ENCODE measurements at places on chromosomes 1 and 21.
A peak's percentile ranks its signal among the peaks of the same experiment; 100 is the strongest.

DNA sequence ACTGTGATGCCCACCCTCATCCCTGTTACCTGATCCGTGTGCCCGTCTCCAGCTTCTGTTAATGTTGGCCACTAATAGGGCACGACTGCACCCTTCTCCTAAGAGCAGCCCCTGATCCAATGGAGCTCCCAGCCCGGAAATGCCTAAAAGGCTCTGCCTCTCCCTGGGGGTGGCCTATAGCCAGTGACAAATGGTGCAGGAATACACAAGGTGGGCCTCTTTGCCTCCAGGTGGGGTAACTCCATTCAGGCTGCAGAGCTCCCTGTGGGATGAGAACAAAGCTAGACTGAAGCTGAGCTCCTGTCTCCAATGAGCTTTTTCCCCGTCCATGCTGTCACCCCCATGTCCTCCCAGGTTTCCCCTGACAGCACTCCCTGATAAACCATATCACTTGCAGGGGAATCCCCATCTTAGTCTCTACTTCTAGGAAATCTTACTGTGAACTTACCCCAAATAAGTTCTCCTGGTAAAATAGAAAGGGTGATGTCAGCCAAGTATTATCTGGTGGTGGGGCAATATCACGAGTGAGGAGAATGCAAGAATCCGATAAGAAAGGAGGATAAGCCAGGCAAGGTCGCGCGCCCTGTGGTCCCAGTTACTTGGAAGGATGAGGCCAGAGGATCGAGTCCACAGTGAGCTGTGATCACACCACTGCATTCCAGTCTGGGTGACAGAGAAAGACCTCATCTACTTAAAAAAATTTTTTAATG, 18.6 kb downstream of the S100A7A start:
- DNase-seq = no peak

GRCh38 chr1:38728585-38728908, 131.0 kb downstream of the RRAGC start:
- DNase-seq = no peak

GRCh38 chr21:33427051-33427450, 23.8 kb downstream of the IFNGR2 start:
- DNase-seq = no peak

GRCh38 chr1:20792196-20792595, 5.1 kb upstream of the HP1BP3 start:
- no peak for DNase-seq

GRCh38 chr1:63917571-63918417, 144.0 kb downstream of the ROR1 start:
- no peak for DNase-seq

DNA sequence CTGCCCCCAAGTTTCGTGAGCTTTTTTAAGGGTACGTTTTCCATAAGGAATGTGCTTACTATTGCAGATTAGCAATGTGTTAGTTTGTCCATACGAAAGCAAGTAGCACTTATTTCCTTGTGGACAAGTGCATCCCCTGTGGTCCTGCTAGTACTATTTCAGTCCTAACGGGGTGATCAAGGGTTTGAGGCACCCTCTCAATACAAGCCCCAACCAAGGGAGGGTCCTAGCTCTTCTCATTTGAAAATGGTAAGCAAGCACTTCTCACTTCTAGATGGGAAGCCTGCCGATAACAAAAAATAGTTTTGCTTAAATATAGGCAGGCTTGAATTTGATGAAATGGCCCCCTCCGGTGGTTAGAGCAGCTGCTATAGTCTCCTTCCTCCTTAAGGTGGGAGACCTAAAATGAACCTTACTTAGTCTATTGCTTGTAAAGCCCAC, 64.0 kb upstream of the HMCN1 start:
- peak; percentile 36 for DNase-seq

DNA sequence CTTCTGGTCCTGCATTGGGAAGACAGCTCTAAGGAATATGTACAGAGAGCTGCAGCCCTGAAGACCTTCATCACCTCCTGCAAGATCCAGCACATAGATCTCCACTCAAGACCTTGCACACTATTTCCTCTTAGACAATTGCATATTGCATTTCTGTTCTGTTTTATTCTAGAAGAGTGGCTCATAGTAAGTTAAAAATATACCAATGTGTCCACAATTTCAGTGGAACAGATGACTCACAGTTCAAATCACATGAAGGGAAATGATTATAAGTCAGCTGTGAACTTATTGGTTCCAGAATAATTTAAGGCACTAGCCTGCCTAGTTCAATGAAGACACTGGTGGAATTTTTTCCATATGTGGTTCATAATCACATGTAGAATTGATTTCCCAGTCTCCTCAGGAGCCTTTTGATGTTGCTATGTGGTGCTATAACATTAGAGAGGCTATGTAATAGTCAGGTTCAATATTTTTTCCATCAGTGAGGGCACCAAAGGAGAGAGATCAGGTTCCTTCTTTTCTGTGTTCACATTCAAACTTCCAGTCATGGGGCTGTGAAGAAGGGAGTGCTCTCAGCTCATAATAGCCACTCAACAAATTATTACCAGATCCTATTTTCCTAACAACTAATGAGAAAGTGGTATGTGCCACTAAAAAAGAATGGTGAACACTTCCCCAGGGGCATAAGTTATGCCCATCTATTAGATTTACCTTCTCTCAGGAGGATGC, 9.8 kb upstream of the AK5 start:
- DNase-seq = no peak

- DNase-seq = peak; percentile 71
Observed at GRCh38 chr21:14589855-14590563, 43.9 kb upstream of the SAMSN1 start.

- DNase-seq = no peak
Observed at GRCh38 chr21:19648391-19648790, 1244.8 kb upstream of the TMPRSS15 start.

DNA sequence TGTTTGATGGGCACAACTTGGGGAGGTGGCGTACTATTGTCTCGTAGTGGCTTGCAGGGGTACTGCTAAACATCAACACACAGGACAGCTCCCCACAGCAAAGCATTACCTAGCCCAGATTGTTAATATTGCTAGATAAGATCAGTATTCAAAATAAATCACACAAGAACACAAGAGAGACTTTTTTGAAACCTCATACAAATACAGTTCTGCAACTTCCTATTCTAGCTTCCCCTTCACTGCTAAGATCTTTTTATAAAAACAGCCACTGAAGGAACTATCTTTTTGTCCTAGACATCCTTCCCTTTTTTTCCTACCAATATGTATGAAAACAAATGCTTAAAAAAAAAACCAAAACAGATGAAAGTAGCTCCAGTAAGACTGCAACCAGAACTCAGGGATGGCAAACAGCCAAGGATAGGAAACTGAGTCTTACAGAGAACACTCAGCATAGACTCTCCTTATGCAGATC, 137.8 kb upstream of the KRTAP19-8 start:
- no peak for DNase-seq

GRCh38 chr1:107491582-107491981, 350.7 kb downstream of the NTNG1 start:
- DNase-seq = no peak

DNA sequence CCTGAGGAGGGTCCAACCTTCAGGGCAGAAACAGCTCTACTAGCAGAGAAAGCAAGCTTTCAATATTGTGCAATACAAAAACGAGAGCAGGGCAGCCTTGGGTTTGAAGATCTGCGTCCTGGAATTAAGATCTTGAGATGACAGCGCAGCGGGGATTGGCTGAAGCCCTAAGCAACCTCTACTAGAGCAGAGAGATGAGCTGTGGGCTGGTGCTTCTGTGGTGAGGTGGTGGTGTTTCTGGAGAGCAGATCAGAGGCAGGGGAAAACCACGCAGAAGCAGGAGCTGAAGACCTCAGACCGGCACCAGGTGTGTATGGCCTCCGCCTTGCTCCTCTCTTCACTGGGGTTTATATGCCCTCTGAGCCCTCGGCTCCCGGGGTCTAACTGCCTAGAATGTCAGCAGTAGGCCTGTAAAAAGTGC, 12.5 kb downstream of the TRAF3IP3 start:
- DNase-seq = peak; percentile 97

DNA sequence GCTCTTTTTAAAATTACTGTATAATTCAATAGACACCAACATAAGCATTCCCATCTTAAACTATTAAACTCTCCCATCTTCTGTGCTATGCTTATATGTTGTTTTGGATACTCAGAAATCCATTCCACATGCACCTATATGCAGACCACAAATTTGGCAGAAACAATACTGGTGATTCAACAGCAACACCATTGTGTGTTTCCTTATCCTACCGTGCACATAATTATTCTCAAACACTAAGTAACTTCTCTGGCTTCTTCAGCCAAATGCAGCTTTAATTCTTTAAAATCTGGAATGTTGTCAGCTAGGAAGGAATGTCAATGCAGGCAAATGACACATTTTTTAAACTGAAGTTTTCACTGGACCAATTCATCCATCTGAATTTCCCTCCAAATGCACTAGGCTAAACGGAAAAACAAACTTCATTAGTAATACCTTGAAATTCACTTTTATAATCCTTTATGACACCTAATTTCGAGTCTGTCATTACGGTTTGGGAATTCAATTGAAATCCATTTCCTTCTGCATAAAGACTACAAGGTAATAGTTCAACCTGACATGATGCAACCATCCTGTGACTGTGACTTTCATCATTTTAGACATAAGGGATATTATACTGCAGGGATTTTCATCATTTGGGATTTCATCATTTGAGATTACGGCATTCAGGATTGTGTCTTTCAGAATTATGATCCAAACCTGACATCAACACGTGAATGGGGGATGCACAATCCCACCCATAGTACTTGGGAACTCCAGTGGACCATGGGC, 308.5 kb downstream of the LTN1 start:
- DNase-seq = no peak

- peak; percentile 12 for DNase-seq
Observed at GRCh38 chr1:107820801-107821200, 144.2 kb downstream of the VAV3 start.
